ENCODE measurements at places on chromosomes 11 and 22. TPM values are rescaled to one million over a fixed set of nuclear protein-coding genes. Genes with fewer than 3 reads are reported as not detected.

The MRPL11 gene
- total RNA-seq = 220 TPM

The PARVG gene
- not detected for total RNA-seq

The RTN4RL2 gene
- total RNA-seq = 1.3 TPM

The MUC2 gene
- total RNA-seq = not detected

The HEPN1 gene
- total RNA-seq = not detected

All from HepG2 (cell line).